Stimulated activated CD4-positive, alpha-beta T cell treated with anti-CD3 and anti-CD28 coated beads, TNF-alpha, amount 100 ng/mL, for 1 hour (primary cell): ENCODE measurements at places on chromosomes 1 and 21.

- DNase-seq, result no peak
These were observed 78.4 kb upstream of the SLC45A1 start for GRCh38 chr1:8239306-8240023.

DNA sequence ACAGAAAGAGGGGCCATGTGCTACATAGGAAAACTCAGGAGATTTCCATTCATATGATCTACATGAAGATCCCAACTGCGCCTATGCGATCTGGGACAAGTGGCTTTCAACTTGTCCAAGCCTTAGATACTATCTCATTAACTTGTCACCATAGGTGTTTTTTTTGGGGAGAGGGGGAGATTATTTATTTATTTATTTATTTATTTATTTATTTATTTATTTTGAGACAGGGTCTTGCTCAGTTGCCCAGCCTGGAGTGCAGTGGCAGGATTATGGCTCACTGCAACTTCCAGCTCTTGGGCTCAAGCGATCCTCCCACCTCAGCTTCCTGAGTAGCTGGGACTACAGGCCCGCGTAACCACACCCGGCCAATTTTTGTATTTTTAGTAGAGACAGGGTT, 11.3 kb downstream of the FABP3 start:
- no peak for DNase-seq

- no peak for DNase-seq
These were observed 204.0 kb upstream of the C21orf91 start for GRCh38 chr21:18023157-18023556.

DNA sequence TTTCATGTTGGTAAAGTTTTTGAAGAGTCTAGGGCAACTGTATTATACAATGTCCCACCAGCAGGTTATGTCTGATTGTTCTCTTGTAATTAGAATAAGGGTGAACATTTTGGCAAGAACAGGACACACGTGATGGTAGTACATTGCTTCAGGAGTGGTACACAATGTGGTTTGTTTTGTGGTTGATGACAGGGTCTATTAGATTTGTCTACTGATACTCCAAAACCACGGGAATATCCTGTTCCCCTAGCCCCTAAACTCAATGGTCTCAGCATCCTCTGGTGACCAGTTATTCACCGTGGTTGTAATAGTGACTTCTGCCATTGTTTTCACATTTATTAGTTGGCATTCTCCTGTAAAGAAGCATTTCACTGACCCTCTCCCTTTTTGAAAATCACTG, 22.1 kb upstream of the ACTA1 start:
- DNase-seq, result no peak

- no peak for DNase-seq
These were observed 43.7 kb downstream of the UBIAD1 start for GRCh38 chr1:11316701-11317100.

DNA sequence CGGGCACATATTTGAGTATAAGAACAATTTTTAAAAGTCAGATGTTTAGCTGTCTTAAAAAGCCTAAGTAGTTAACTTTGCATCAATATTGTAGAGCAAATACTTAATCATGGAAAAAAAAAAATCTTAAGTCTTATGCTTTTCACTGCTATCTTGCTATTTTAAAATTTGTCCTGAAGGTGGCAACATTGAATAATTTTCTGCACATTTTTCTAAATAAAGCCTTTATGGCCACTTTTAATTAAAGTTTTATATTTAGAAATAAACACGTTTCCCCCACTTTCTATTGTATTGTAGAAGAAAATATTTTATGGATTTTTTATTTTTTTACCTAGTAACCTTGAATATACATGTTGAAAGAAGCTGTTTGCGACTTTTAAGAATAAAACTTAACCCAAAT, 198.8 kb downstream of the AMY1C start:
- DNase-seq, result no peak

GRCh38 chr1:183764981-183765380, 39.9 kb upstream of the RGL1 start:
- no peak for DNase-seq

GRCh38 chr1:84347932-84348555, 46.5 kb downstream of the SAMD13 start:
- no peak for DNase-seq

DNA sequence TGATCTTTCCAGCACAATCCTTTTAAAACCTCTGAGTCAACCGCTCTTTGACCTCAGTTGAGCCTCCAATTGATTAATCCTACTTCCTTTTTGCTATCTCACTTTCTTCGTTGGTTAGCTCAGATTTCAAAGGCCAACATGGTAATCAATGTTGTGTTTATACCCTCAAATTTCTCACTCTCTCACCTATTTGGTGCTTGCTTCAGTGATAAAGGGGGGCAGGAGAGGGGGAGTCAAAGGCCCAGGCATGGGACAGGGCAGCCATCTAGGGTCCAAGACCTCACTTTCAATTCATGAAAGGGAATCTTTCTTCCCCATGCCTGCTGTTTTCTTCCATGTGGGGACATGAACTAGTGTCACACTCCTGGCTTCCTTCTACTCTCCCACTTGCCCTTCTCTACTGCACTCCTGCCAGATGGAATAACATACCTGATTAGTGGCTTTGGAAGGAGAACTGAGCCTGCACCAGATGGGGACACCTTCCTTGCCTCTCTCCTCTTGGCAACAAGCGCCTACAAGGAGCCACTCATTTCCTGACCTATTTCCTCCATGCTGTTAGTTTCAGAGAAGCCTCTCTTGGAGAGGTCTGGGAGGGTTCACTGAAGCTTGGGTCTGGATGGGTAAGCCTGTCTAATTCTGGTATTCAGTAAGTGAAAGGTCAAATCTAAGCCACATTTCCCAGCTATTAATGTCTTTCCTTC, 73.3 kb upstream of the ARHGAP29 start:
- no peak for DNase-seq

DNA sequence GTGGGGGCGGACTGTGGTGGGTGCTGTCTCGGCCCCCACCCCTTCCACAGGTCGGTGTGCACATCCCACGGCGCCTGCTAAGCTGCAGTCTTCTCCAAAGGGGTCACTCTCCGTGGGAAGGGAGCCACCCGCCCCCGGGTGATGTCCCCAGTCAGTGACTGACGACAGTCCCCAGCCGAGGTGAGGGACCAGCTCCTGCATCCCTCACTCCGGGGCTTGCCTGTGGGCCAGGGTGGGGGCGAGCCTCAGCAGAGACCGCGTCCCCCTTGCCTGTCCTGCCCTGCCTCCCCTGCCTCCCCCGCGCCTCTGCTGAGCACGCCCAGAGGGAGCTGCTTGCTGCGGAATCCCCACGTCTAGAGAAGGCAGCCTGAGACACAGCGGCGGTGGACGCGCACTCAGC, 35.9 kb upstream of the PDE9A start:
- no peak for DNase-seq

DNA sequence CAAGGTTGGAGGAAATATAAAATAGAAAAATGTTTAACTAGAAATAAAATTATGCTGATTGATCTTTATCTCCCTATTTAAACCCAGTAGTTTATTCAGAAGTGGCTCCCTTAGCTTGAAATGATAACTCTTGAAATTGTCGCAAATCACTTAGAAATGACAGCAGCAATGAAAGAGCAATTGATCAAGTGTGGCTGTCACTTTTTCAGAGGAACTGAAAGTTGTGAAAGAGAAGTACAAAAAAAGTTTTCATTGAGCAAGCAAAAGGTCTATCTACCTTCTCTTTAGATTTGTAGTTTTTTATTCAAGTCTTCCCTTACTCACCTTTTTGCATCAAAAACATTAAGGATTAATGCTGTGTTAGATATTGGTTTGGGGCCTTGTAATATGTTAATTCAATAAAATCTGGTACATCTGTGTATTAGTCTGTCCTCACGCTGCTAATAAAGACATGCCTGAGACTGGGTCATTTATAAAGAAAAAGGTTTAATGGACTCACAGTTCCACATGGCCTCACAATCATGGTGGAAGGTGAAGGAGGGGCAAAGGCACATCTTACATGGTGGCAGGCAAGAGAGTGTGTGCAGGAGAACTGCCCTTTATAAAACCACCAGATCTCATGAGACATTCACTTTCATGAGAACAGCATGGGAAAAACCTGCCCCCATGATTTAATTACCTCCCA, 48.3 kb downstream of the LRRC8C start:
- no peak for DNase-seq

GRCh38 chr1:91761295-91761721, 124.6 kb downstream of the TGFBR3 start:
- no peak for DNase-seq

GRCh38 chr1:16145030-16145661, 10.7 kb downstream of the EPHA2 start:
- DNase-seq, result no peak

DNA sequence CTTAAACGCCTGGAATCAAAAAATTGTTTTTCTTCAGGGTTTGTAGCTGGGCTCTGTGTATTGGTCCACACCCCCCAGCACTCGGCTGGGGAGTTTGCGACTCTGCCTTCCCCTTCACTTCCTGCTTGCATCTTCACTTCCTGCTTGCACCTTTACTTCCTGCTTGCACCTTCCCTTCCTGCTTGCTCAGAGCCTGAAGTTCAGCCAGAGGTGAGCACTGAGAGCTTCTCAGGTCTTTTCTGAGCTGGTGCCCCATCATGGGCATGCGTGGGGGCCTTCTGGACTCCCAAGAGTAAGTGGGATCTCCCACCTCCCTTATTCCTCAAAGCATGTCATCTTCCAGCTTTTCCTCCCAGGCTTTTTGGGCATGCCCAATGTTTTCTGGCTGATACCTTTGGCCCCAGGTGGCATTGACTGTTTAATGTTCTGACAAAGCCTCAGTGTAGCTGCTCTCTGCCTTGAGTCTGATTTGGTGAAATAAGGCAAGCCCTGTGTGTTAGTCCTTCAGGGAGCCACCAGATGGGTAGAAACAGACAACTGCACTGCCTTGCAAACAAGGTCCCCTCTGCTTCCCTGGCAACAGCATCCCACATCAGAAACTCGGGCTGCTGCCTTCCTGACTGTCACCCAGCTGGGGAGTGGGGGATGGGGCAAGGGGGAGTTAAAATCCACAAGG, 3.5 kb downstream of the KRTAP10-2 start:
- peak; percentile 13 for DNase-seq

GRCh38 chr1:87291107-87291506, 37.6 kb upstream of the LMO4 start:
- DNase-seq, result no peak

DNA sequence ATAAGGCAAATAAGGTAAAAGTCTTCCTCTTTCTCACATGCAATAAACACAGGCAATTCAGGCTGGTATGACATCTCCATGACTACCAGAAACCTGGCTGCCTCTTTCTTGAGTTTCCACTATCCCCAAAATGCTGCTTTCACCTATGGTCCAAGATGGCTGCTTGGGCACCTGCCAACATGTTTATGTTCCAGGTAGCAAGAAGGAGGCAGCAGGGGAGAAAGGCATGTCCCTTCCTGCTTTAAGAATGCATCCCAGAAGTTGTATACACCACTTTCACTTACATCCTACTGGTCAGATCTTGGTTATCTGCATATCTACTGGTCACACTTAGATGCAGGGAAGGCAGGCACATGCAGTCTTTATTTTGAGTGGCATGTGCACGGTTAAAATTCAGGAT, 19.4 kb upstream of the ACOT11 start:
- DNase-seq, result no peak

DNA sequence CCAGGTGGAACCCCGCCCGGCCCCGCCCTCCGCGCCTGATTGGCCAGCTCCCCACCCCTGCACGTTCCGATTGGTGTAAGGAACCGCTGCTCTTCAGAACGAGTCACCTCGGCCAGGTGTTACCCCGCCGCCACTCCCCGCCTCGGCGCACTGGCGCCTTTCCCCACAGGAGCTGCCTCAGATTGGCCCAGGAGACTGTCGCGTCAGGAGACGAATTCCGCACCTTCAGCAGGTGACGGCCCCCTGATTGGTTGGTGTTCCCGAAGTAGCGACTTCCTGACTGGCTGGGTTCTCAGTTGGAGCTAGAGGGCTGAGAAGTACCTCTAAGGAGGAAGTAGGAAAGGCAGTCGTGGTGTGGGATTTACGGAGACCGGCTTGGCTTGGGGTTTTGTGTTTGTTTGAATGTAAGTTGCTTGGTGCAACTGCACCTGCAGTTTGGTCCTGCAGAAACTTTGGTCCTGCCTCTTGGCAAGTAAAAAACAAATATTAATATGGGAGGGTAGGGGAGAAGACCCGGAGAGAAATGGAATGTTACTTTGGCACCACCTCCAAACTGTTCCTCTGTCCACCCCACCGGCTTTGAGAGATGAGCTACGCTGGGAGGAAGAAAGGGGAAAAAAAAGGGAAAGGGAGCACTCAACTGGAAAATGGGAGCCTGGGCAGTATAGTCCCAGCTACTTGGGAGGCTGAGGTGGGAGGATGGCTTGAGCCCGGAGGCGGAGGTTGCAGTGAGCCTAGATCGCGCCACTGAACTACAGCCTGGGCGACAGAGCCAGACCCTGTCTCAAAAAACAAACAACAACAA, 415 bp upstream of the F11R start:
- peak; percentile 66 for DNase-seq

DNA sequence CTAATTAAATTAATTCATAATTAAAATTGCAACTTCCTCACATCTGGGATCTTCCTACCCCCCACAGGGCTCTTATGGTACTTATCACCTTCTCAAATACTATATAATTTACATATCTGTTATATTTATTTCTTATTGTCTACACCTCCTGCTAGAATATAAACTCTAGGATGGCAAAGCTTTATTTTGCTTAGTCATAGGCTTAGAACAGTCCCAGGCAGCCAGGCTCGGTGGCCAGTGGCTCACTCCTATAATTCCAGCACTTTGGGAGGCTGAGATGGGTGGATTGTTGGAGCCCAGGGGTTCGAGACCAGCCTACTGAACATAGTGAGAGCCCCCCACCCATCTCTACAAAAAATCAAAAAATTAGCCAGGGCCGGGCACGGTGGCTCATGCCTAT, 10.0 kb upstream of the VPS13D start:
- DNase-seq, result no peak

GRCh38 chr1:30525971-30526651, 197.3 kb downstream of the MATN1 start:
- DNase-seq, result no peak

DNA sequence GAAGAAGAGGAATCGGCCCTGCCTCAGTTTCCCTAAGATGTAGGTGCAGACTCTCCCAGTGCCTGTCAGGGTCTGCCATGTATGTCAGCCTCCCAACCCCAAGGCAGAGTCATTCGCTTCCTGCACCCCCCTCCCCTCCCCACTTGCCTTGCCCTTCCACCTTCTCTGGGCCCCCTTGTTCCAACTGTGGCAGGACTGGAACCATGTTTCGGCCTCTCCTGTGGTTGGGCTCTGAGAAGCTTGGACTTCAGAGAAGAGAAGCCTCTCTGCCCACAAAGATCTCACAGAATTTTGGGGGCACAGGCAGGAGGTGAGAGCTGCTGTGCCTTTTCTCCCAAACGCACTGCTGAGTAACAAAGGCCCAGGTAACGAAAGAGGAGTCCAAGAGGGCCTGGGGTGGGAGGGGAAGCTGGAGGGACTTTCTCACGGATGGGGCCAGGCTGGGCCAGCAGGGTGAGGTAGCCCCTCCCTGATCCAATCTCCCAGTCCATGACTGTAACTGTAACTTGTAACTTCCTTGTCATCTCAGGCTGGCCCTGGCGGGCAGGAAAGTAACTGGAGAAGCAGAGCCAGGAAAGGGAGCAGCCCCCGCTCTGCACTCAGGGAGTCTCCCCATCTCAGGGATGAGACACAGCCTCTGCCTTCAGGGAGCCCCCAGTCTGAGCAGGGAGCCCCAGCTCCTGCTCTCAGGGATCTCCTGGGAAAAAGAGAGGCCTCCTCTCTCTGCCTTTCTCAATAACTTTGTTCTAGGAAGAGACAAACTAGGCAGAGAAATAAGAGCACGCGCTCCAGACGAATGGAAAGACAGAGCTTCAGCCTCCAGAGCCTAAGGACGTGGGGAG, 11.3 kb downstream of the CRABP2 start:
- no peak for DNase-seq
